ENCODE measurements at places on chromosomes 1 and 21.

DNA sequence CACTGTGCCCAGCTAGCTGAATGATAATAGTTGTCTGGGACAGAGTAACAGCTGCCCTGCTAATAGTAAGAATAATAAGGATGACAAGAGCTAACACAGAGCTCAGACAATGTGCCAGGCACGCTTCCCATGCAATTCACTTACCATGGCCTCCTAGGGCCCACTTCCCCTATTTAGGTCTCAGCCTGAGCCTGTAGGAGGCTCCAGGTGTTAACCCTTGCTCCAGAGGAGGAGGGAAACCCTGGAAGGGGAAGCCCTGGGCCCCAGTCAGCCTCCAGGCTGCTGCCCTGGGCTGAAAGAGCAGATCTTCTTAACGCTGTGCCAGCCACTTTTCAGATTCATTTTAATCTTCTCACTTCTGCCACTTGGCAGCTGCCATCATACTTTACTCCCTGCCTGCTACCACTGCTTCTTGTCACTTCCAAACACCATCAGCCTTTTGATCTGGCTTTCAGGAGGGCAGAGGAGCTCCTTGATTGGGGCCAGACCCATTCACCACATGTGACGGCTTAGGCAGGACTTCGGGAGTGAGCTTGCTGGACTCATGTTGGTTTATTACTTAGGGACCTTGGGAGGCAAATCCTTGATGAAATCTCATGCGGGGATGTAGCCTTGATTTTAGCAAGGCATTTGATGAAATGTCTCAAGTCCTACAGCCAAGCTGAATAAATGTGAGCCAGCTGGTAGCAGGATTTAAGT lies 66.7 kb upstream of the PARP1 start:
- no peak for DNase-seq

GRCh38 chr1:7617826-7618225 lies 153.3 kb upstream of the VAMP3 start:
- no peak for DNase-seq

GRCh38 chr21:39387461-39388037 lies 38.7 kb upstream of the HMGN1 start:
- peak; percentile 91 for DNase-seq

DNA sequence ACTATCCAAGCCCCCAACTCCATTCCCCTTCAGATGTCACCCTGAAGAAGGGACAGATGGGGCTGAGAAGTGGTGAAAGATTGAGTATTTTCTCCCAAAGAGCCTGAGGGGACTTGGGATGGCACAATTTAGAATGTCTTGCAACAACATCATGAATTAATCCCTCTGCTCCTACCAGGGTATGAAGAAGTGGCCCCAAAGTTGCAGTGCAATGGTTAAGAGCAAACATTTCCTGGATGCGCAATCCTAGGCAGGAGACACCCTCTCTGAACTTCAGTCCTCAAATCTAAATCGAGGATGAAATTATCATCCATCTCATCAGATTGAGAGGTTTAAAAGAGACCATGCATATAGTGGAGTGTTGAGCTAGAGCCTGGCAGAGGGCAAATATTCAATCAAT lies 28.6 kb upstream of the CITED4 start:
- DNase-seq = no peak

DNA sequence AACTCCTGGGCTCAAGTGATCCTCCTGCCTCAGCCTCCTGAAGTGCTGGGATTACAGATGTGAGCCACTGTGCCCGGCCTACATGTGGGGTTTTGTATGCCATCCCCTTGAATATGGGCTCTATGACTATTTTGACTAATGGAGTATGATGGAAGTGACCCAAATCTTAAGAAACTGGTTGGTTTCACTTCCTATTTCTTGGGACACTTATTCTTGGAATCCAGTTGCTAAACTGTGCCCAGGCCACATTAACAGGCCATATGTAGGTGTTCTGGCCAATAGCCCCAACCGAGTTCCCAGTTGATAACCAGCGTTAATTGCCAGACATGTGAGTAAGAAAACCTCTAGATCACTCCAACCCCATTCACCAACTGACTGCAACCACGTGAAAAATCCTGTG lies 36.3 kb upstream of the CLIC4 start:
- DNase-seq = no peak

DNA sequence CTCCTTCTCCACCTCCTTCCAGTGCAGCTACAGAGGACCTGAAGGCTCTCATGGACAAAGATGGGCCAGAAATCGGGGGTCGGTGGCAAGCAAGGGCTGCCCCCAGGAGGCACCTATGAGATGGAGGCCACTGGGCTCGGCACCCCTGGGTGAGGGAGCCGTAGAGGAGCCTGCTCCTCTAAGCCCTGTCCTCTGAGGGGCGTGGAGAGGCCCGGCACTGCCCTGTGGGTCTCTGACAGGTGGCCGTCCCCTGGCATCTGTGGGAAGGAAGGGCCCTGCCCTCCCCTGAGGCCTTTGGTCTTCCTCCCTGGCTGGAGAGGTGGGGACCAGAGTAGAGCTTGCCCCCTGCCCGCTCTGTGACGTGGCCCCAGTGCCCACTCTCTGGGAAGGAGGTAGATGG lies 30.9 kb downstream of the PRDM16 start:
- DNase-seq = no peak

DNA sequence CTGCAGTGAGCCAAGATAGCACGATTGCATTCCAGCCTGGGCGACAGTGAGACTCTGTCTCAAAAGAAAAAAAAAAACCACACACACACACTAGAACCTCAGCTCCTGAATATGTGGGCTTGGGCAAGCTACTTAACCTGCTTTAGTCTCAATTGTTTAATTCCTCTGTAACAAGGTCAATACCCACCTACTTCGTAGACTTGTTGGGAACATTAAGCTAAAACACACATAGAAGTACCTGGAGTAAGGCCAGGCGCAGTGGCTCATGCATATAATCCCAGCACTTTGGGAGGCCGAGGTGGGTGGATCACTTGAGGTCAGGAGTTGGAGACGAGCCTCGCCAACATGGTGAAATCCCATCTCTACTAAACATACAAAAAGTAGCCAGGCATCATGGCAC lies 77.1 kb downstream of the CLSTN1 start:
- no peak for DNase-seq

GRCh38 chr1:97004054-97004453 lies 282.5 kb downstream of the PTBP2 start:
- no peak for DNase-seq

DNA sequence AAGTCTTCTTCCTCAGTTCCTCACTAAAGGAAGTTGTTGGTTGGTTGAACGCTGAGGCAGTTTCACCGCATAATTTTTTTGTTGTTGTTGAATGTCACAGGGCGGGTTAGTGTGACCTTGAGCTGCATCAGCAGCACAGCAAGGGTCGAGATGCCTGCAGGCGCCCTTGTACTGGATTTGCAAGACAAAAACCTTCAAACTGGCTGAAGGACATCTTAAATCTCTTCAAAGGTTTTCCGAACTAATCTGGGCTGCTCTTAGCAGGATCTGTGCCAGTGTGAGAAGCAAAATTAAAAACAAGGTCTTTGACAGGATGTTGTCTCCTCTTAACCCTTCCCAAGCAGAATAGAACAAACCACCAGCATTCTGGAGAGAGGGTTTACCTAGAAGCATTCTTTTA lies 59.4 kb downstream of the NRIP1 start:
- DNase-seq = no peak

- no peak for DNase-seq
Measured at GRCh38 chr1:113641396-113641795, 117.9 kb downstream of the PHTF1 start.

GRCh38 chr1:240538776-240539430 lies 73.1 kb downstream of the GREM2 start:
- DNase-seq = no peak

- DNase-seq = no peak
Measured at GRCh38 chr1:54392401-54392800, 13.8 kb downstream of the SSBP3 start.

DNA sequence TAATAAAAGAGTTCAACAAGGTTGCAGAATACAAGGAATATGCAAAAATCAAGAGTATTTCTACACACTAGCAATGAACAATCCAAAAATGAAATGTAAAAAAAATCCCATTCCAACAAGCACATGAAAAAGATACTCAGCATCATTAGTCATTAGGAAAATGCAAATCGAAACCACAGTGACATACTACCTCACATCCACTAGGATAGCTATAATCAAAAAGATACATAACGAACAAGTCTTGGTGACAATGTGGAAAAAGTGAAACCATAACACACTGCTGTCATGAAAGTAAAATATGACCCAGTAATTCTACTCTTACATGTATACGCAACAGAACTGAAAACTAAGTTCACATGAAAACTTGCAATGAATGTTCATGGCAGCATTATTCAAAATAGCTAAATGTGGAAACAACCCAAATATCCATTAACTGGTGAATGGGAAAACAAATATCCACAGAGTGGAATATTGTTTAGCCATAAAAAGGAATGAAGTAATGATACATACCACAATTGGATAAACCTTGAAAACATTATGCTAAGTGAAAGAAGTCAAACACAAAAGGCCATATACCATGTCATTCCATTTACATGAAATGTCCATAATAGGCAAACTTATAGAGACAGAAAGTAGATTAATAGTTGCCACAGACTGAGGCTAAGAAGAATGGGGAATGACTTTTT lies 34.3 kb downstream of the PIK3R3 start:
- DNase-seq = no peak

DNA sequence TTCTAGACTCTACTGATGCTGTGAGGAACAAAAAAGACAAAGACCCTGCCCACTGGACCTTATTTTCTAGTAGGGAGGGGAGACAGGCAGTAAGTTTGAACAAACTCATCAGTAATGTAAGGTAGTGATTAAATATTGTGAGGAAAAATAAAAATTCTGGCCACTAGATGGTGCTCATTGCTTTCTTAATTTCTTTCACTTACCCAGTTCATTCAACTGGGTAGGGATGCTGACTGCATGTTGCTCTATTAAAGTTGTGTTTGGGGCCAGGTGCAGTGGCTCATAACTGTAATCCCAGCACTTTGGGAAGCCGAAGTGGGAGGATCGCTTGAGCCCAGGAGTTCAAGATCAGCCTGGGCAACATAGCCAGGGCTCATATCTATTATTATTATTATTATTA lies 6.3 kb upstream of the KYAT3 start:
- DNase-seq = no peak

DNA sequence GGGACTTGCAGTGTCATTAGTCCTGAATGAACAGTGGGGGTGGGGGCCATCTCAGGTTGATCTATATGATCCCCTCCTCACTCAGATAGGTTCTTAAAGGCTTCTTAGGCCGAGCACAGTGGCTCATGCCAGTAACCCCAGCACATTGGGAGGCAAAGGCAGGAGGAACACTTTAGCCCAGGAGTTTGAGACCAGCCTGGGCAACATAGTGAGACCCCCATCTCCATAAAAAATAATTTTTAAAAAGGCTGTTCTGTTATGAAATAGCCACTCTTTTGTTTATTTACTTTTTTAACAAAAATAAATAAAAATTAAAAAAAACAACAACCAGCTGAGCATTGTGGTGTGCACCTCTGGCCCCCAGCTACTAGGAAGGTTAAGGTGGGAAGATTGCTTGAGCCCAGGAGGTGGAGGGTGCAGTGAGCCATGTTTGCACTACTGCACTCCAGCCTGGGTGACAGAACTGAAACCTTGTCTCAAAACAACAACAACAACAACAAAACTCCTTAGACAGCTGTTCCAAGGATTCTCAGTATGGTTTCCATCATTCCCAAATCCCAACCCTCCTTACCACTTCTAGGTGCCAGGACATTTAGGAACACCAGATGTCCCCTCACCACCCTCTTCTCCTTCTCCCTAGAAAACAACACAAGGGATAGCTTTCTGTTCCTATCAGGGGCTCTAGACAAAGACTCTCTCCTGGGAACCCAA lies 2.0 kb upstream of the TRAPPC3 start:
- DNase-seq = no peak

DNA sequence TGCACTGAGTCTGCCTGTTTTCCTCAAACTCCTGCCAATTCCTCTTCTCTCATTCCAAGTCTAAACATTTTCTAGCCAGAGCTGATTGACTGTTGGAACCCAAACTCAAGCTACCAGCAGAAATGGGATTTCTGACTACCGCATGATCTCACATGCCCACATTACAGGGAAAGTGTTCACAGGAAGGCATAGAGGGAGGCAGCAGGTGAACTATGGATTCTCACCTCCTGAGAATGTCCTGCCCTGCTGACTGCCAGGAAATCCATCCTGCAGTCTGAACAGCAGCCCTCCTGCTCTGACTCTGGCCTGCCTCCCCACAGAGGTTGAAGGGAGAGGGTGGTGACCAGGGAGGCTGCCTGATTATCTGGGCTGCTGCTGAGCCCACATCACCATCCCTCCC lies 22.5 kb downstream of the IQGAP3 start:
- no peak for DNase-seq

- no peak for DNase-seq
Measured at GRCh38 chr1:61539720-61540462, 185.1 kb downstream of the TM2D1 start.

- no peak for DNase-seq
Measured at GRCh38 chr1:245671966-245672767, 517.4 kb downstream of the KIF26B start.

GRCh38 chr21:15601390-15601789 lies 128.4 kb upstream of the USP25 start:
- no peak for DNase-seq

DNA sequence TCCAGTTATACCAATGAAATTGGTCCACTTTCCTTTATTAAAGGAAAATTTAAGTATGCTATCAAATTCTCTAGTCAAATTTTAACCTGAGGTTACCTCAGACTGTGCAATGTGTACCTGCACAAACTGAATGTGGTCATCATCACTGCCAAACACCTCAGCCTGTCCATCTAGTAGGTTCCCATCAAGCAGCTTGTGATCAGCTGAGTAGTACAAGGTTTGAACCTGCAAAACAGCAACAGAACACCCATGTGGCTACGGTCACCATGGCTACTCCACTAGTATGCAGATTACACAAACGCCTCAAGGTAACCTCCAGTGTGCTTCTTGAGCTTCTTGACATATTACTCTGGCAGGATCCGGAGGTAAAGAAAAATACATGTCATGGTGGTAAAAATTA lies 11.6 kb downstream of the IVNS1ABP start:
- DNase-seq = no peak

DNA sequence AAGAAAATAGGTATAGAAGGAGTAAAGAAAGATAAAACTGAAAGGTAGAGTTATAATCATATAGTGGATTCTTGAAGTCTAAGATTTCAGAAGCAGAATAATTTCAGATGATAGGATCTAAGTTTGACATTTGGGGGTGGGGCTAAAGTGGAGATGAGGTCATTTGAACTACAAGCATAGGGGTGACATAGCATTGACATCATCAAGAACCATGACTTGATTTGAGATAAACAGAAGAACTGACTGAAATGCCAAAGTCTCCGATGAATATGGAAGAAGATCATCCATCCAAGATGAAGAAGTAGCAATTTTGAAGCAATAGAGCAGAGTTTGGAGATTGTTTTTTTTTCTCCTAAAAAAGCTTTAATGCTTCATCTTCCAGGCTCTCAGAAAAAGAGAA lies 122.3 kb downstream of the MACF1 start:
- no peak for DNase-seq
